Muscle of arm (tissue), 14 donors: ENCODE measurements at places on chromosomes 12 and 14. TPM values are rescaled to one million over a fixed set of nuclear protein-coding genes. Genes with fewer than 3 reads are reported as not detected.

Gene OTOGL
- 0.74 TPM for polyA plus RNA-seq

Gene MTHFD1
- 54.8 TPM for polyA plus RNA-seq

Gene PTPN11
- polyA plus RNA-seq: 65.6 TPM

Gene RHEBL1
- polyA plus RNA-seq: 1.9 TPM

Gene GPX2
- polyA plus RNA-seq: 0.30 TPM

Gene BCL11B
- 0.95 TPM for polyA plus RNA-seq

Gene GDF3
- not detected for polyA plus RNA-seq

Gene SLC6A12
- polyA plus RNA-seq: 0.38 TPM

Gene GPRC5A
- not detected for polyA plus RNA-seq

Gene KRT85
- not detected for polyA plus RNA-seq

Gene TEX52
- not detected for polyA plus RNA-seq

Gene MIP
- not detected for polyA plus RNA-seq

Gene TAS2R46
- polyA plus RNA-seq: not detected

Gene SLC6A15
- polyA plus RNA-seq: 1.7 TPM

Gene KLRF2
- 0.25 TPM for polyA plus RNA-seq

Gene FGF23
- 0.05 TPM for polyA plus RNA-seq

Gene C12orf50
- polyA plus RNA-seq: 0.20 TPM

Gene LIN7A
- 2.6 TPM for polyA plus RNA-seq

Gene AQP6
- 0.26 TPM for polyA plus RNA-seq

Gene MSRB3
- polyA plus RNA-seq: 27.3 TPM

Gene CLEC1B
- not detected for polyA plus RNA-seq
